Activated CD8-positive, alpha-beta T cell treated with anti-CD3 and anti-CD28 coated beads, Interleukin-2, amount 10 ng/mL, durations not matched to agents 7 days and 5 days (primary cell): ENCODE measurements at places on chromosomes 13 and 19. TPM values are rescaled to one million over a fixed set of nuclear protein-coding genes. Genes with fewer than 3 reads are reported as not detected.
A peak's percentile ranks its signal among the peaks of the same experiment; 100 is the strongest.

The TMPRSS9 gene
- not detected for total RNA-seq

The TEX26 gene
- total RNA-seq: not detected

The MCEMP1 gene
- total RNA-seq: not detected

DNA sequence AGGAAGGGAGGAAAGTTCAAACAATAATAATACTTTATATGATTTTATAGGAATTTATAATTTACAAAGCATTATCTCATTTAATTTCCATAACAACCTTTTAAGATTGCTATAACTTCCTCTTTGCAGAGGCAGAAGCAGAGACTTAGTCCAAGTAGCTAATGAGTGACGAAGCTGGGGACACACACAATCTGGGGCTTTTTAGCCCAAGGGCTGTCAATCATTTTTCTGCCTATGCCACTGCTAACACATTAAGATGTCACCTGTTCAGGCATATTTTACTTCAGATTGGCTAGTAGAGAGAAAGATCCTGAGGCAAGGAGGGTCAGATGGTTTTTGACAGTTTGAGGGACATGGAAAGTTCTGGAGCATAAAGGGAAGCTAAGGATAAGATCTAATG is 12.6 kb downstream of the SCEL start:
- no peaks in the 10 kb centered on the region for H3K4me1 ChIP-seq
- no peak overlapping the region for H3K4me3 ChIP-seq
- H3K27ac ChIP-seq: no peak overlapping the region
- H3K36me3 ChIP-seq: no peaks in the 10 kb centered on the region

DNA sequence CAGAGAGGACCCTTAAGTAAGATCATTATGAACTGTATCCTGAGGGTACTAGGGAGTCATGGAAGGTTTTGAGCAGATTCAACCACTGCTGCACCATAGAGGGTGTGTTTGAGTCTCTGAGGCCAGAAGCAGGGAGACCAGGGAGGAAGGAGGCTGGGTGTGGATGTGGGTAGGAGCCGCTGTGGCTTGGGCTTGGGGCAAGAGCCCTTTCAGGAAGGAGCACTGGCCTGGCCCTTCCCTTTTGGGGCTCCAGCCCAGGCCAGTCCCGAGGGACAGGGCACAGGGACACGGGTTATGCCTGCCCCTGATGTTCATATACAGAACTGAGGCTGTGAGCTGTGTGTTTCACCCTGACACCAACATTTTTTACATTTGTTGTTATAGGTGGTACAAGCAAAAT is 7.2 kb downstream of the CIC start:
- peak overlapping the region; percentile 90 for H3K27ac ChIP-seq
- no peak for DNase-seq
- peak overlapping the region; percentile 45 for H3K4me3 ChIP-seq
- H3K4me1 ChIP-seq: peaks cover 58% of the 10 kb centered on the region
